ENCODE measurements at places on chromosomes 3 and 15.

DNA sequence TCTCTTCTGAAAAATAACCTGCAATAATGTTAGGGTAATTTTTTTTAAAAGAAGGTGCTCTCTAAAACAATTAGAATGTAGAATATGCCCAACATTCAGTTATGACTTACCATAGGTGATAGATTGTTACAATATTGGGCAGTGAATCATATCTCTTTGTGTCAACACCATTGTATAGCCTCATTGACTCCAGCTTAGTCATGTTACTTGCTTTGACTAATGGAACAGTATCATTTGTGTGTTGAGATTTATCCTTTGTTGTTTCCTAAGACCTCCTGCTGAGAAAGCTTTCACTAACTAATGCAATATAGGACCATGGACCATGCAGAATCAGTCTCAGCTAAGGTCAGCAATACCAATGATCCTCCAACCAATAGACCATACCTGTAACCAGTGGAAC, 1106.4 kb downstream of the SI start:
- DNase-seq = no peak

- DNase-seq = peak; percentile 21
Measured at GRCh38 chr3:182618085-182618732, 175.1 kb upstream of the ATP11B start.

- no peak for DNase-seq
Measured at GRCh38 chr3:97952872-97953271, 19.4 kb downstream of the RIOX2 start.

GRCh38 chr15:64460724-64461720, 644 bp downstream of the ZNF609 start:
- DNase-seq = peak; percentile 62

- DNase-seq = no peak
Measured at GRCh38 chr15:67992411-67992810, 61.7 kb upstream of the PIAS1 start.

DNA sequence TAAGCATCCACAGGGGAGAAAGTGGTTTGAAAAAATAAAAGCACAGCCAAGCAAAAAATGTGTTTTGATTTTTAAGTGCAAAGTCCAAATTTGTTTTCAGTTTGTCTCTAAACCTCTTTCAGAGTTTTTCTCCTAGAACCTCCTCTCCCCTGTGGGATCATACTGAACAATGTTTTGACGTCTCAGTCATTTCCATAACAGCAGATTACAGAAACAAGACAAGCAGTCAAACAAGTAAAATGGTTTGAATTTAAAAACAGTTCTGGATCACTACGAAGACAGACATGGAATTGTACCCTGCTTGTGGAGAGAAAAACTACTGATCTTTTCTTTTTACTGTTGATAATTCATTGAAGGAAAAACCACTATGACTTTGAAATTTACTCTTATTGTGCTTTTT, 245.7 kb upstream of the CNTN4 start:
- DNase-seq = no peak

DNA sequence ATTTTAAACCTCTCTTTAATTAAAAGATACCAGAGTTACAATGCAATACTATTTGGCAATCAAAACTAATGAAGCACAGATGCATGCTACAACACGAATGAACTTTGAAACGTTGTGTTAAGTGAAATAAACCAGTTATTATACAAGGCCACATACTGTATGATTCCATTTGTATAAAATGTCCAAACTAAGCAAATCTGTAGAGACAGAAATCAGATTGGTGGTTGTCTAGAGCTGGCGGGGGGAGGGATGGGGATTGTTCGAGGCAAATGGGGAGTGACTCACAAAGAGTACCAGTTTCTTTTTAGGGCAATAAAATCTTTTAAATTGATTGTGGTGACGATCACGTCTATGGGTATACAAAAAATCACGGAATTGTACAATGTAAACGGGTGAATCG, 677.0 kb downstream of the NTRK3 start:
- no peak for DNase-seq

DNA sequence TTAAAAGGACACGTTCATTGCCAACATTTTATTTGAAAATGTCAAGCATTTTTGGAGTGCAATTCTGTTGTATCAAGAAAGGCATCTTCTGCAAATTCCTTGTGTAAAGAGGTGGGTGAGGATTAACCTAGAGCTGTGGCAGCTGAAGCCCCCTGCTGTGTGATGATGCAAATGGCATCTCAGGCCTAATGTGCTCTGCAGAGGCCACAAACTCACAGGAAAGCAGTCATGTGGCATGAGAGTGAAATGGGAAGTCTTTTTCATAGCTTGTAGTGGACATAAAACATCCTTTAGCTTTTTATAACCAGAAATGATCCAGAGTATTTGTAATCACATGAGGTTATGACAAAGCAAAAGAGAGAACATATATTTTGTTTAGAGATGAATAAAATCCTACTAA, 6.4 kb downstream of the CADM2 start:
- no peak for DNase-seq

GRCh38 chr3:40172560-40172959, 136.9 kb upstream of the EIF1B start:
- no peak for DNase-seq

GRCh38 chr3:114669614-114670013, 375.8 kb downstream of the TIGIT start:
- no peak for DNase-seq

GRCh38 chr3:52093756-52094545, 37.6 kb upstream of the DUSP7 start:
- no peak for DNase-seq

DNA sequence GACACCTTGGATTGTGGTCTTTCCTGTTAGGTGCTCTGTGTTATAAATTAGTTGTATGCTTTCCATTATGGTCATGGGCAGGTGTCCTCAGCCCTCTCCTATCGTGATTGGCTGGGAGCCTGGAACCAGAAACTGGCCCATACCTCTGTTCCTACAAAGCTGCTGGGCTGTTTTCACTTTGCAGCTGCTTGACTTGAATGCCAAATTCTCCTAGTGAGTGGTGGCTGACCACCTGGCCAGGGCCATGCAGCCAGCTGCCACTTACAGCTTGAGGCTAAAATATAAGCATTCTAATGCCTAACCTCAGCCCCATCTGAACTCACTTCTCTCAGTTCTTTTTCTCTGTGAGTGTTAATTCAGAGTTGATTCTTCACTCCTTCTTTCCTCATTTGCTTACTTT, 239.3 kb upstream of the GBE1 start:
- no peak for DNase-seq

All from LNCaP clone FGC (cell line).